H54 (cell line): ENCODE measurements at places on chromosomes 12 and 14.

DNA sequence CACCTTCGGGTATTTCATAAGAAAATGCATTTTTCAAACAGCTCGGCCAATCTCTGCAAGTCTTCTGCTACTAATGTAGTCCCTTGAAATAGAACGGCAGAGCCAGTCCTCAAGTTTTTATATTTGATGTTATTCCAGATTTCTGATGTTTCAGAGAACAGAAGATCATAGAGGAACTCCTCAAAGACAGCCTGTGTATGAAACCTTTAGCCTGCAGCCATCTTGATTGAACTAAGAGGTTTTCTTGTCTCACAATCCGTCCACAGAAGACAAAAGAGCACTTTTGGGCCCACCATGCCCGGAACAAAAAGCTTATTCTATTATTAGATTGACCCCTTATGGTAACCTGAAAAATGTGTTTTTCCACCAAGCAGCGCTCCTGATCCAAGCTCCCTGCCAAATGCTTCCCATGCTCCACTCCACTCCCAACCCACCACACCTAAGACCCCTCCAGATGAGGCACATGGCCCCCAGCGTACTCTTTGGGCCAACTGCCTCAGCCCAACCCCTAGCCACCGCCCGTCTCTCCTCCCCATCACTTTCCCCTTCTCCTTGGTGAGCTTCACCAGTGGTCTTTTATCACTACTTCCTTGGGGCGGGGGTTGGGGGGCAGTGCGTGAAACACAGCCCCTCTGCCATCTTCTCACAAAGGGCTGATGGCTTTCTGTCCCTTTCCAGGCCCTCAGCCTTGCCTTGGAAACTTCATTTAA, 175.8 kb downstream of the CALM1 start:
- no peak for DNase-seq

DNA sequence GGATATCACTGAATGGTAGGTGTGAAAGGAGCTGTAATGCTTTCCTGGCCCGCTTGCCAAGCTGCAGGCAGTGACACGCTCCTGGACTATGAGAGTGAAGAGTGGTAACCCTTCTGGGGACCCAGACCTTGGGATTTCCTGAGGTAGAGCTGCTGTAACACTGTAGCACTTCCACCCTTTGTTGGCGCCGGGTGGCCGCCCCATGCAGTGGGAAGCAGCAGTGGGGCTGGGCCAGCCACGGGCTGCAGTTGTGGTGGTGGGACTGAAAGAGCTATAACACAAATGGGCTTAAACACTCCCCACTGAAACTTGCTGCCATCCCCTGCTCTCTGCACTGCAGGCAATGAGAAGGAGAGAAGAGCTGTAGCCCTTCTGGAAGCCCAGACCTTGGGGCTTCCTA, 9.6 kb upstream of the FBXO33 start:
- no peak for DNase-seq

GRCh38 chr12:45469902-45470301, 254.0 kb downstream of the ANO6 start:
- DNase-seq: no peak

- DNase-seq: no peak
Measured at GRCh38 chr14:32933629-32934072, 5.0 kb upstream of the NPAS3 start.

DNA sequence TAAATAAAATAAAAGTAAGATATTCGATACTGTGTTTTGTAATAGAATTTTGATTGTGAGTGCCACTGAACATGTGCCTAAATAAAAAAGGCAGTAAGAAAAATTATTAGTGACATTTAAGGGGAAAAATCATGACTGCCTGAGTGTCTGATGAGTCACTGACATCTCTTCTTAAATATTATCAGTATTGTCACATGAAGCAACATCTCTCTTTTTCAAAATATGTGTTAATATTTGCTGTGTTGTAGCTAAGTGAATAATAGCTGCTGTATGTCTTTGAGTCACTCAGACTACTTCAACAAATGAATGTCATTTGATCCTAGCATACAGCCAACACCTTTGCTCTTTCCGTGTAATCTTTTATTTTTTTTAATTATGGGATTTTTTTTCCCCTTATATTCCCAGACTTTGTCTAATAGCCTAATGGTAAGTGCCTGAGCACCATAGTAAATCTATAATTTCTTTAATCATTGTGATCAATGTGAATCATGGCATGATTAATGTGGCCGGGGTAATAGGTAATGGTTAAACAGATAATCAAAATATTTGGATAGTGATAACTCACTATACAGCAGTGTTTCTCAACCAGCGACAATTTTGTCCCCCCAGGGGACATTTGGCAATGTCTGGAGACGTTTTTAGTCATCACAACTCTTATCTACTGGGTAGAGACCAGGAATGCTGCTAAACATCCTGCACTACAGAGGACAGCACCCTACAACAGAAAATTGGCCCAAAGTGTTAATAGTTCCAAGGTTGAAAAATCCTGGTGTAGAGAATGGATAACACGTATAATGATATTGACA, 11.7 kb upstream of the OTX2 start:
- DNase-seq: no peak

GRCh38 chr14:36212577-36212976, 36.1 kb upstream of the PTCSC3 start:
- no peak for DNase-seq

GRCh38 chr14:22081337-22081736, 407.7 kb upstream of the OR4E1 start:
- no peak for DNase-seq

GRCh38 chr14:95503365-95504134, 12.9 kb downstream of the SYNE3 start:
- no peak for DNase-seq

DNA sequence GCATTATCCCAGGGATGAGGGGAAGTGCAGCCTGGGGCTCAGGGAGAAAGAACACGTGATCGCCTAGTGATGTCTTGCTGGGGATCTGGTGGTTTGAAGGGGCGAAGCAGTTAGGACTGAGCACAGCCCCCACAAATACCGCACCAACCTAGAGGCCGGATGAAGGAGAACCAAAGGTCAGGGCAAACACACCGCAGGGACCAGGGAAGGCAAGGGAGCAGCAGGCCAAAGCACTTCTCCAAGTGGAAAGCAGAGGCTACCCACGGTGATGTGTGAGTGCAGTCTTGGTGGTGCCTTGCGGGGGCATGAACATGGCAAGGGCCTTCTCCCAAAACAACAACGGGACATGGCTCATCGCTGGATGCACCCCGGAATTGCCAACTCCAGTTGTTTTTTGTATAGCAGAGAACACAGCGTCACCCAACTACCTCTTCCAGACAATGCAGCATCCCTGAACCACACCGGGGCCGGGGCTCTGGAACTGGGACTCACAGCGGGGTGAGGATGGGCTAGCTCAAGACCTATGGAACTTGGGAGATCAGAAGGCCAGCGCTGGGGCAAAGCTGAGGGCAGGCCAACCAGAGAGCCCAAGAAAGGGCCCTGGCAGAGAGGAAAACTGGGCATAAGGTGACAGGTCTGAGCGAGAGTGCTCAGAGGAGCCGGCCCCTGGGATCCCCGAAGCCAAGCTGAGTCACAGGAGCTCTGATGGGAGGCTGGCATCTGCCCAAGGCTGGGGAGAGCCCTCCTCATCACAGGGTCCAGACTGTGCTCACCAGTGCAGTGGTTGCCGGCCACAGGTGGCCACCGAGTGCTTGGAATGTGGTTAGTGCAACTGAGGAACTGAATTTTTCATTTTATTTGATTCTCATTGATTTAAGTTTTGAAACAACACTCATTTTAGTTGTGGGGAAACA, 11.1 kb downstream of the GALNT16 start:
- no peak for DNase-seq

GRCh38 chr12:85394809-85395208, 114.8 kb downstream of the ALX1 start:
- no peak for DNase-seq

DNA sequence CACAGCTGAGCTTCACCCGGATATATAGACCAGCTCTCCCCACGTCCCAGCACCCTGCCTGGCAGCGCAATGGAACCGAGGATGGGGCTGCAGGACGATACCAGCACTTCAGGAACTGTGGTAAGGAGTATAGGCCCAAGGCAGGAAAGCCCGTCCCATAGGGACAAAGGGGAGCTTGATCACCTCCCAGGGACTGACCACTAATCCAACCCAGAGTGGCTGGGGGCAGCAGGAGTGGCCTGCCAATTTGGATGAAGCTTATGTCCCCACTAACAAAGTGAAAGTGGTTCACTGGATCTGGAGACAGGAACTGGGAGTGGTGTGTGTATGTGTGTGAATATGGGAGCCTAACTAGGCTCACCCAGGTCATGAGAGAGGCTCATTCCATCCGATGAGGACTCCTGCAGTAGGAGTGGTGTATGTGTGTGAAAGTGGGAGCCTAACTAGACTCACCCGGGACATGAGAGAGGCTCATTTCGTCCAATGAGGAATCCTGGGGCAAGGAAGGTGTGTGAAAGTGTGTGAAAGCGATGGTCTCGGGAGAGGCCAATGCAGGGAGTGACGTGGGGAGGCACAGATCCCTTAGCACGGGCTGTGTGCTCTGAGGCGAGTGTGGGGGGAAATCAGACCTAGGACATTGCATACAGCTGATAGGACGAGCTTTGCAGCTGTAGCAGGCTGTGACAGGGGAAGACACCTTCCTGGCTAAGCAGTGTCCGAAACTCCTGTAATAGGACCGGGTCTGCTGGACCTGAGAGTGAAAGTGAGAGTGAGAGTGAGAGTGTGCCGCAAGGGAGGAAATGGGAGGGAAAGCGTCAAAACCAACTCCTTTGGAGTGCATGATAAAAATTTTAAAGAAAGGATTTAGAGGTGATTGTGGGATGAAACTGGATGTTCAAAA, 25.7 kb downstream of the KLRK1 start:
- peak; percentile 15 for DNase-seq

GRCh38 chr14:39107591-39107996, 4.6 kb upstream of the SEC23A start:
- DNase-seq: no peak

DNA sequence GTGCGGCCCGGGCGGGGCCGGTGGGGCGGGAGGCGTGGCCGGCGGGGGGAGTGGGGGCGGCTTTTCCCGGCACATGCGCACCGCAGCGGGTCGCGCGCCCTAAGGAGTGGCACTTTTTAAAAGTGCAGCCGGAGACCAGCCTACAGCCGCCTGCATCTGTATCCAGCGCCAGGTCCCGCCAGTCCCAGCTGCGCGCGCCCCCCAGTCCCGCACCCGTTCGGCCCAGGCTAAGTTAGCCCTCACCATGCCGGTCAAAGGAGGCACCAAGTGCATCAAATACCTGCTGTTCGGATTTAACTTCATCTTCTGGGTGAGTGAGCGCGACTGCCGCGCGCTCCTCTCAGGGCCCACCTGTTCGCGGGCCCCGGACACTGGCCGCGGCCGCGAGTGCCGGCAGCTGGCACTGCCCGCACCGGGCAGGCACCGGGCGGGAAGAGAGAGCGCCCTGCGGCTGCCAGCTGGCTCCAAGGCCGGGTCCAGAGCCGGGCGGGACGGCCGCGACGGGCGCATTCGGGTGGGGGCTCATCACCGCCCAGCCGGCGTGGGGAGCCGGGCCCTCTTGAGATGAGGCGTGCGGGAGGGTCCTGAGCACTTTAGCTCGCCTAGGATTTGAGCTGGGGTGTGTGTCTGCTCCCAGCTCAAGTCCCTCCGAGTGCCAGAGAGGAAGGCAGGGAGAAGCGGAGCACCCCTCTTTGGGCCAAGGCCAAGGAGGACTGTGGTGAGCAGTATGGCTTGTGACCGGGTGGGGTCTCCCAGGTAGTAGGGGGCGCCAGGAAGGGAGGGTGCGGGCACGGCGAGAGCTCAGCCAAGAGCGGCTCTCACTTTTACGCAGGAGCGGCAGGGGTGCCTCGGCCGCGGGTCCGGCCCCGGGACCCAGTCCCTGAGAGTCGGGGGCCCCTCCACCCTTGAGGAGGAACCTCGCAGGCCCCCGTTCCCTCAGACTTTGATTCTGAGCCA, at the start of gene CD9:
CD9 (plus strand) TSS at position 145 of the 957 bp plus-strand sequence; CDS start at position 245, 100 bp downstream.
- peak; percentile 83 for DNase-seq

- DNase-seq: no peak
Measured at GRCh38 chr12:130717752-130718151, 1.7 kb upstream of the RIMBP2 start.

- no peak for DNase-seq
Measured at GRCh38 chr14:55800156-55800785, 220.3 kb downstream of the KTN1 start.

DNA sequence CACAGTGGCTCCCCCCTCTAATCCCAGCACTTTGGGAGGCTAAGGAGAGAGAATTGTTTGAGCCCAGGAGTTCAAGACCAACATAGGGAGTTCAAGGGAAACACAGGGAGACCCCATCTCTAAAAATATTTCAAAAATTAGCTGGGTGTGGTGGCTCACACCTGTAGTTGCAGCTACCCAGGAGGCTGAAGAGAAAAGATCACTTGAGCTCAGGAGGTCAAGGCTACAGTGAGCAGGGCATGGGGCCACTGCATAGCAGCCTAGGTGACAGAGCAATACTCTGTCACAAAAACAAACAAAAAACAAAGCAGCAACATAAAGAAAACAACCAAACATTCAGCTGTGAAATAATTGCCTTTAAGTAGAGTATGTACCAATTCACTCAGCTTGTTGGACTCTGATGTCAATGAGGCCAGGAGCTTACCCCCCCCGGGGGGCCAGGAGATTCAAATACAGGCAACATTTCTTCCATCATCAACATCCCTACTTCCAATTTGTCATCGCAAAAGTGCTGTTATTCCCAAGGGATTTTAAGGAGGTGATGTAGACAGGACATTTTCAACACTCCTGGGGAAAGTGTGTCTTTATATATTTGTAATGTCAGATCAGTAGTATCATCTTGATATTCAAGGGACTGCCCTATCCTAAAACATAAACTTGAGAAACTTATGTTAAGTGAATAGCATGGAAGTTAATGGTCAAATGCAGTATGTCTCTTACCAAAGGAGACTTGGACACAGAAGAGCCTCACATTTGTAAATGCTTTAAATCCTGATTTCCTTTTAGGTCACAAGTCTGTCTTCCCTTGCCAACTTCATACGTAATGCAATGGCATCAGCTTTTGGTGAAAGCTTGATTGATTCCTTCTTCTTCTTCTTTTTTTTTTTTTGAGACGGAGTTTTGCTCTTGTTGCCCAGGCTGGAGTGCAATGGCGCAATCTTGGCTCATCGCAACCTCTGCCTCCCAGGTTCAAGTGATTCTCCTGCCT, 40.6 kb upstream of the AEBP2 start:
- no peak for DNase-seq

- DNase-seq: no peak
Measured at GRCh38 chr12:49655595-49656236, 32.4 kb downstream of the PRPF40B start.

DNA sequence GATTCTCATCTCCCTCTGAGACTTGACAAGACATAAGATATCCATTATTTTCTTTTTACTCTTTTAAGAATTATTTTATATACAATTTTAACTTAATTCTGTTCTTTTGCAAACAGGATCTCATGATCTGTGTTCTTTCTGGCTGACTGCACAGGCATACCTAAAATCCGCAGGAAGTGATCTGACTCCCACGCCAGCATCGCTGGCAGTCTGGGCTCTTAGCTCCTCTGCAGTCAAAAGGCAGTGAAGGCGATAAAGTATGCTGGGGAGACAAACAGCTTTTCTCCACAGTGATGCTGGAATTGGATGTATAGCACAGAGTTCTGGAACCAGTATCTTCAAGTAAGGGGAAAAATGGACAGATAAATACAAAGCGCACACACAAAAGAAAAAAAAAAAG, 52.4 kb downstream of the DICER1 start:
- DNase-seq: no peak
